Mesenteric fat pad (tissue), 1 donor: ENCODE measurements at places on chromosomes 11 and 22. TPM values are rescaled to one million over a fixed set of nuclear protein-coding genes. Genes with fewer than 3 reads are reported as not detected.
A peak's percentile ranks its signal among the peaks of the same experiment; 100 is the strongest.

GRCh38 chr11:78996007-78996406 lies 421.3 kb upstream of the NARS2 start:
- DNase-seq, result no peak

DNA sequence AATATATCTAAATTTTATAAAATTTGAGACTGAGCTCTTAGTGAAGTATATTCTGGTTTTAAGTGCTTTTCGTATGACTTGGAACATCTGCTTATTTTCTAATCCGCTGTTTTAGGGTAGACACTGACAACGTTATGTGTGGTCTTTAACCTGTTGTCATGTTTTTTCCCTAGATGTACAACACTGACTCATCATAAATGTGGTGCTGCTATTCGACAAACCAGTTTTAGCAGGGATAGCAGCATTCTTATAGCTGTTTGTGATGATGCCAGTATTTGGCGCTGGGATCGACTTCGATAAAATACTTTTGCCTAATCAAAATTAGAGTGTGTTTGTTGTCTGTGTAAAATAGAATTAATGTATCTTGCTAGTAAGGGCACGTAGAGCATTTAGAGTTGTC lies 23.8 kb upstream of the HIKESHI start:
- no peak for DNase-seq

DNA sequence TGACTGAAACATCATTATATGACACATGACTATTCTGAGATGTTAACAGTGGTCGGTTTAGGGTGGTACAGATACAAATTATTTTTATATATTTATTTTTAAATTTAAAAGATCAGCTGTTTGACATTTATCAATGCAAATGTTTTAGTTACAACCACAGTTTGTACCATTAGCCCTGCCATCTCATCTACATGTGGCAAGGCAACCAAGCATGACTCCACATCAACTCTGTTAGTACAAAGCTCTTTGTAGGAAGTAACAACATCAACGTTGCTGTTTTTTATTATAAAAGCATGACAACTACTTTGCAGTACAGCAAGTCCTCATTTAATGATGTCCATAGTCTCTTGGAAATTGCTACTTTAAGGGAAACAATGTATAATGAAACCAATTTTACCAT lies 40.8 kb downstream of the ENTHD1 start:
- no peak for DNase-seq

Gene CARD18
- not detected for total RNA-seq

DNA sequence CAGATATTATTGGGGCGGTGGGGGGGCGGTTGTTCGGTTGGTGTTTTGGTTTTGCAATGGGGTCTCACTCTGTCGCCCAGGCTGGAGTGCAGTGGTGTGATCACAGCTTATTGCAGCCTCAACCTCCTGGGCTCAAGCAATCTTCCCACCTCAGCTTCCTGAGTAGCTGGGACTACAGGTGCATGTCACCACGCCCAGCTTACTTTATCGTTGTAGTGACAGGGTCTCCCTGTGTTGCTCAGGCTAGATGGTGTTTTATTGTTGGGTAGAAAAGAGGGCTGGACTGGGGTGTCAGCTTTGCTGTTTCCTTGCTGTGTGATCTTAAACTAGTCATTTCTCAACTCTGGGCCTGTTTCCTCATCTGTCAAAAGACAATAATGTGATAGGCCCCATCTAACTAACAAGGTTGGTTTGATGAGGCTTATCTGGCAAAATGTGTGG lies 17.5 kb upstream of the MYH9 start:
- no peak for DNase-seq

GRCh38 chr11:6746086-6746618 lies 25.6 kb downstream of the OR2AG2 start:
- DNase-seq, result no peak

GRCh38 chr11:17635551-17635938 lies 83.8 kb upstream of the MYOD1 start:
- DNase-seq, result no peak

- DNase-seq, result no peak
These were observed 22.4 kb upstream of the LRRC10B start for GRCh38 chr11:61486011-61486620.

- peak; percentile 68 for DNase-seq
These were observed 843.0 kb downstream of the TBC1D22A start for GRCh38 chr22:47605441-47605840.

Gene TMEM191C
- total RNA-seq, result 0.16 TPM

- no peak for DNase-seq
These were observed 348.1 kb downstream of the ETS1 start for GRCh38 chr11:128239306-128239705.

GRCh38 chr11:130601141-130601540 lies 152.7 kb downstream of the ADAMTS15 start:
- DNase-seq, result no peak

- DNase-seq, result no peak
These were observed 384.4 kb upstream of the DDI1 start for GRCh38 chr11:103652013-103652412.

- no peak for DNase-seq
These were observed 132.4 kb downstream of the MN1 start for GRCh38 chr22:27668828-27669797.

- no peak for DNase-seq
These were observed 334.0 kb upstream of the ARHGAP42 start for GRCh38 chr11:100353083-100353482.

Gene ISX
- not detected for total RNA-seq

DNA sequence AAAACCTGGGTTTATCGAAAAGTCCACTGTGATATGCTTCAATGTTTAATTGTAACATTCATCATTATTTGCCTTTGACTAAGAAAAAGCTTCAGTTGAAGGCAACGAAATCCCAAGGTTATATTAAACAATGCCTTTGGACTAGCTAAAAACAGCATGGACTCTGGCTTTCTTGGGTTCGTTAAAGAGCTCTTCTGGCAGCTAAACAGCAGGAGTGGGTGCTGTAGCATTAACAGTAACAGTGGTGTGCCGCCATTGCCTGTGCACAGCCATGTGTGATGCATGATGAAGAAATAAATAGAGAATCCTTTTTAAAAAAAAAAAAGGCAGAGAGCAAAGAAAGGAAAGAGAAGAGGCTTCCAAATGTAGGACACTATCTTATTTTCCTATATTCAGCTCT lies 406.6 kb upstream of the FAT3 start:
- DNase-seq, result no peak

DNA sequence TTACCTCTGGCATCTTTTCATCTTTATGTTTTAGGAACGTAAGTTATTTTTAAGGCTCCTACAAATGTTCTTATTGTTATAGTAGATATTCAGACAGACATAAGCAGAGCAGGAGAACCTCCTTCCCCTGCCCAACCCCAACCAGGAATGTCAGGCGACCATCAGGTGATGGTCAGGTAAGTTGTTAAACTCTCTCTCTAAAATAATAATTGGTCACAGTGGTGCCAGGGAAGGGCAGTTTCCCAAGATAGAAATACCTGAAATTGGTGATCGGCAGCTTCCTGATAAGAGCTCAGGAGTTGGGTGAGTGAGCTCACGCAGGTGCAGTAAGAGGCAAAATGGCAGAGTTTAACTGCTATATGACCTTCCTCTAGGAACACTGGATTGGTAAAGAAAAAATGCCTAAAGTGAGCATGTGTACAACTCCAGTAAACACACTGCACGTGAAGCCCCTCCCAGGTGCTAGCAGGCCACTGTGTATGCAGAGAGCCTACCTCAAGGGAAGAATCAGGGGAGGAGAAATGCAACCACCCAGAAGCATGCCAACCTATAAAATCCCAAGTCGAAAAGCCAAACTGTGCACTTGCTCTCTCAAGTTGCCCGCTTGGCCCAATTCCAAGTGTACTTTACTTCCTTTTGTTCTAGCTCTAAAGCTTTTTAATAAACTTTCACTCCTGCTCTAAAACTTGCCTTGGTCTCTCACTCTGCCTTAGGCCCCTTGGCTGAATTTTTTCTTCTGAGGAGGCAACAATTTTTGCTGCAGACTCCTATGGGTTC lies 273.9 kb downstream of the SBF2 start:
- no peak for DNase-seq

- DNase-seq, result no peak
These were observed 75.2 kb downstream of the ISX start for GRCh38 chr22:35140879-35141745.

- DNase-seq, result no peak
These were observed 18.8 kb upstream of the WDR74 start for GRCh38 chr11:62858201-62858600.

DNA sequence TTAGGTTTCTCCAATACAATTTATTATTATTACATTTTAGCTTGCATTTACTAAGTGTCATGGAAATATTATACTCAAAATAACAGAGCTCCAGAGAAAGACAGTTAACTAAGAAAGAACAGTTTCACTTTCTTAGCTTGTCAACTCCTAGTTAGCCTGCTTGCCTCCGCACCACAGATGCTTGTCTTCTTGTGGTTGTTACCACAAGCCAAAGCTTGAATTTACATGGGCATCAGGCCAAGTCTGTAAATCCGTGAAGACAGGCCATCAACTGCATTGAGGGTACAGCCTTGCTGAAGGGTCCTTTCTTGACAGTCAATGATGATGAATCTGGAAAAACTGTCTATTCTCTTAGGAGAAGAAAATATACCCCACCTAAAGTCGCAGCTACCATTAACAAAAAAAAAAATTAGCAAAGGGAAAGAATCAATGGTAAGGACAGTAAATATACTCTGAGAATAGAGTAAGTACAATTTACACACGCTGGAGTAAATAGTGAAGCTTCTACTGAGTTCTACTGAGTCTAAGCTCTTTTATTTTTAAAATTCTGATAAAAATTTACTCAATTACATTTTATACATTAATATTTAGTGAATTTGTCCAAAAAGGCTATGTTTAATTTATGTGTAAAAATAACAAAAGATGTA lies 15.6 kb upstream of the DENND5A start:
- DNase-seq, result no peak

Gene FERMT3
- 58.9 TPM for total RNA-seq

DNA sequence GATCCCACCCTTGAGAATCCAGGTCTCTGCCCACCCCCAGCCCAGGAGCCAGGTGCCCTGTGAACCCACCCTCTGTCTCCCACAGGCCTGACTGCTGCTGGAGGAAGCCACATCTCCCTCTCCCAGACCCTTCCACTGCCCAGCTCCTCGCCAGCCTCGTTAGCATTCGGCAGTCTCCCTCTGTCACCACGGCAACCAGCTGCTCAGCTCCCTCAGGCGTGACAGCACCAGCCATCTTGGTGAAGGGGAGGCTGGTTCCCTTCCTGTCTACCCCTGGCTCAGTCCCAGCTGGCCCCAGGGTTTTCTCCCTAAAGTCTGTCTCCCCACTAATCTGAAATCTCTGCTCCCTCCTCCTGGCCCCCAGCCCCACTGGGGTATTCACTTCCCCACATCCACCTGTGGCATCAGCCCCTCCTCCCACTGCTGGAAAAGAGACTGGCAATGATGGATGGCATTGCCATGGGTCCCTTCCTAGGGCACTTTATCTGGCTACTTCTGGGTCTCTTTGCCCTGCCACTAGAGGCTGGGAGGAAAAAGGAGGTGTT lies 28.1 kb downstream of the NRXN2 start:
- no peak for DNase-seq

GRCh38 chr11:105032495-105032894 lies 2.4 kb downstream of the CASP1 start:
- DNase-seq, result no peak

GRCh38 chr11:68077617-68078582 lies 39.1 kb downstream of the TCIRG1 start:
- DNase-seq, result no peak

DNA sequence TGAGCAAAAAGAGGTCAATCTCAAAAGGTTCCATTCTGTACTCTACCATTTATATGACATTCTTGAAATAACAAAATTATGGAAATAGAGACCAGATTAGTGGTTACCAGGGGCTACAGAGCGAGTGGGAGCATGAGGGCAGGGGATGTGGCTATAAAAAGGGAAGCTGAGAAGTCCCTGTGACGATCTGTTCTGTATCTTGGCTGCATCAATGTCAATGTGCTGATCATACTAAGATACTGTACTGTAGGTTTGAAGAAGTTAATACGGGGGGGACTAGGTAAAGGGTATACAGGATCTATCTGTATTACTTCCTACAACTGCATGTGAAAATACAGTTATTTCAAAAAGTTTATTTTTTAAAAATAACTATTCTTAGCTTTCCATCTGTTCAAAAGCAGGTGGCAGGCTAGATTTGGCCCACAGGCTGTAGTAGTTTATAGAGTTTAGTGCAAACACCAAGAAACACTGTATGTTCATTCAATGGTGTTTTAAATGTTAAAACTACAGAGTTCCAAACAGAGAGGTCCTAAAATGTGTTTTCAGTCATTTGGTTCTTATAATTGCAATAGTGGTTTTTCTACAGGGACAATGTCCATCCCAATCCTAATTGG lies 78.2 kb downstream of the SMCO4 start:
- DNase-seq, result no peak

Gene AP5B1
- total RNA-seq, result 51.8 TPM
